ENCODE measurements at places on chromosomes 4 and X. TPM values are rescaled to one million over a fixed set of nuclear protein-coding genes. Genes with fewer than 3 reads are reported as not detected.

LARP1B gene
- total RNA-seq, result 44.5 TPM

HELT gene
- total RNA-seq, result not detected

ANAPC10 gene
- total RNA-seq, result 43.0 TPM

ZNF182 gene
- 6.5 TPM for total RNA-seq

ATP2B3 gene
- total RNA-seq, result 5.6 TPM

DNA sequence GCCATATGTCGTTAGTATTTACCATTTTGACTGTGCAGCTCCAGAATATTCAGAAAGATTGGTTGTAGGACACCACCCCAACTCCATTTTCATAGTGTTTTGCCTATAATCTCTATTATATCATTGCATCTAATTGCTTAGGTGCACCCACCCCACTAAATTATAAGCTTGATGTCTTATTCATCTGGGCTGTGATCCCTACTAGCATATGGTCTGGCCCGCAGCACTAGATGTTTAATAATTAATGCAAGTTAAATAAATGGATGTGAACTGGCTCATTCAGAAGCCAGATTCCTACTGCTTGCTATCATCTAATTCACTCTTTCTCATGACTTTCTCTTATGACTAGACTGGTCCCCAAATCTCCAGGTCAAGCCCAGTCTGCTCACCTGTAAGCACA lies 143.5 kb downstream of the RELL1 start:
- DNase-seq, result no peak

GRCh38 chrX:112812741-112813140 lies 27.9 kb downstream of the AMOT start:
- DNase-seq, result no peak

- no peak for DNase-seq
Measured at GRCh38 chrX:44974451-44974850, 101.5 kb downstream of the KDM6A start.

- DNase-seq, result no peak
Measured at GRCh38 chr4:126898815-126899214, 733.9 kb upstream of the INTU start.

DNA sequence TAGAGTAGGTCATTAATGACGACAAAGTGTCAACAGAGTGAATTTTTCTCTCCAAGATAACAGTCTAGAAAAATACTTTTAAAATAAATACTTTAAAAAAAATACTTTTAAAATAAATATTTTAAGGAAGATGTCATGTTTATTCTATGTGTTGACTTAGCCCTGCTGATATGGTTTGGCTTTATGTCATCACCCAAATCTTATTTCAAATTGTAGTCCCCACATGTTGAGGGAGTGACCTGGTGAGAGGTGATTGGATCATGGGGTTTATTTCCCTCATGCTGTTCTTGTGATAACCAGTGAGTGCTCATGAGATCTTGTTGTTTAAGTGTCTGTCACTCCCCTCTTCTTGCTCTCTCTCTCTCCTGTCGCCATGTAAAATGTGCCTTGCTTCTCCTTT lies 754.9 kb upstream of the SLIT2 start:
- no peak for DNase-seq

DNA sequence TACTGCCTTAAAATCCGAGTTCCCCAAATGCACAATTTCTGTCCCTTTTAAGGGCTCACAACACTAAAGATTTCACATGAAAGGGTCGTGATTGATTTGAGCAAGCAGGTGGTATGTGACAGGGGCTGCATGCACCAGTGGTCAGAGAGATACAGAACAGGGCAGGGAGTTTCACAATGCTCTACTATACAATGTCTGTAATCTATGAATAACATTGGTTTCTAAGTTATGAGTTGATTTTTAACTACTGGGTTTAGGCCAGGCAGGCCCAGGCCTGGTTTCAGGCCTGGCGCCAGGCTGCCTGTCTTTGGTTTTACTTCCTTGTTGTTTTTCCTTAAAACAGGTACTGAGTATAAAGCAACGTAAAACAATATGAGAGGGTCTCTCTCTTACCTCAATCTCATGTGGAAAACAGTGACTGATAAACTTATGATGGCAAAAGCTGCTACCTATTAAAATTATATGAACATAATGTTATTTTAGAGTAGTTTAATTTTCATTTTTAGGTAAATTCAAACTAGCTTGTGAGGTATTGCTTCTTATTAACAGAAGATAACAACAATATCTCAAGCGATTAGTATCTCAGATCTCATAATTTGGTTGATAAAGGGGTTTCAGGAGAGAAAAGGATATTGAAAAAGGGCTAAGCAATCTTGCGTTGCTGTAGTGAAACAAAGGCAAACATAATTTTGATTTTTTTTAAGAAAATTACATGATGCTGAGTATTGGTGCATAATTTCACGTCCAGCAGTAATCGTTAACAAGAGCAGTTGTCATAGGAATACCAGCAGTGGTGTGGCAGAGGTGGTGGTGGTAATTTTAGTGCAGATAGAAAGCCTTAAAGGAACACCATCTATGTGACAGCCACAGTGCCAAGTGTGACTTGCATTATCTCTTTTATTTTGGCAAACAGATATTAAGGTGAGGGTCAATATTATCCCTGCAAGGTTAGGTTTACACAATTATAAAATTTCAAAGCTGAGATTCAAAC lies 944.4 kb upstream of the GRID2 start:
- DNase-seq, result no peak

DNA sequence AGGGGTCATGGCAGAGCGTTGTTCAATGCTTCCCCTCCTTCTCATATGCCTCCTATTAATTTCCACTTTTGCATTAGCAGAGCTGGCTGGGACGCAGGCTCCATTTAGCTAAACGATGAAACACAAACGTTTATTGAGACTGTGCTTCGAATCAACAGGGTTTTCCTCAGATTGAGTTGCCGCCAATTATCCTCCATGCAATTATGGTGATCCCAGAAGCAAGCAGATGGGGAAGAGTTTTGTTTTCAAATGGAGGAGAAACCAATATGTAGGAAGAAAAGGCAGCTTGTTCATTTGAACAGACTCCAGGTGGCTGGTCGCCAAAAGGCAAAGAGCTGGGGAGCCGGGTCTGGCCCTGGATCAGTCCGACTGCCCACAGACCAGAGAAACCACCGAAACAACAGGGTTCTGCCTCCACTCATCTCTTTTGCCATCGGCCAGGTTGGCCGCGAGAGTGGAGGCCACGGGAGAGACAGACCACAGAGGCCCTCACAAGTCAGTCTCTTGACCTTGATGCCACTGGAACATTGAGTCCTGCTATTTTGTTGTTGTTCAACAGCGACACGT lies 184.8 kb downstream of the GBA3 start:
- DNase-seq, result no peak

DNA sequence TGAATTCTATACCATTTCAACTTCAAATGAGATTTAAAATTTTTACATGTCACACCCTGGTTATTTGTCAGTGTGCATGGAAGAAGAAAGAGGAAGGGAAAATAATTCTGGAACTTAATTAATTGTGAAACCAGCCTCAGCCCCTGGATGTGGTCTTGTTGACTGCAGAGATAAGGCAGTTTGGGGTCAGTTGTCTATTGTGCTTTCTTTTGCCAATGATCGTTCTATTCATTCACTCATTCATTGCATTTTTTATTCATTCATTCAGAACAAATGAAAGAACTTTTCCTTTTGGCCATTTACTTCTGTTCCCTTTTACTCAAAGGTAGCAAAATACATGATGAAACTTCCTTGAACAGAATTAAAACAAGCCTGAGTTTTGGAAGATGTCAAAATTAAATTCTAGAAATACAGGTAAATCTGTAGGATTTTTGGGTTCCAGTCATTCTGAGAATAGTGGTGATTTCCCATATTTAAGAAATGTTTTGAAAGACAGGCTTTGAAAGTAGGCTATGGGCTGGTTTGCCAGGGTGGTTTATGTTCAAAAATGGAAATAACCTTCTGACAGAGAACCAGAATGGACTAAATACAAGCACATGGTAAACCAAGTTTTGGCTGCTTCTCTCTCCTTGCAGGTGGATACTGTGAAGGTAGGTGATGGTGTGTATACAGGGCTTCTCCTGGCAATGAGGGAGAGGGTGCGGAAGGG lies 35.7 kb downstream of the PARM1 start:
- DNase-seq, result no peak

DNA sequence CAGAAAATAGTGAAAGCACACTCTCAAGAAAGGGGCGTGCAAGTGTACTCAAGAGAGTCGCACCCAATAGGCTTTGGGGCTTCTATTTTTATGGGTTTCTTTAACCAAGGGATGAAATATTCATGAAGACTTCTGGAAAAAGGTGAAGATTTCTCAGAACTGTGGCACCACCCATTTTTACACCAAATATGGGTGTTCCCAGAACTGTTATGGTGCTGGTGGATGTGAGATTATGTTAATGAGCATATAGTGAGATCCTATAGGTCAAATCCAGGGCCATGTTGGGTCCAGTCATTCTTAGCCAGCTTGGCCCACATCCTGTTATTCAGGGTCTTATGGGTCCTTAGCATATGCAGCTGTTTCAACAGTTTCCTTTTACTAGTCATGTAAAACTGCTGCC lies 61.0 kb upstream of the SMIM10 start:
- DNase-seq, result no peak

DNA sequence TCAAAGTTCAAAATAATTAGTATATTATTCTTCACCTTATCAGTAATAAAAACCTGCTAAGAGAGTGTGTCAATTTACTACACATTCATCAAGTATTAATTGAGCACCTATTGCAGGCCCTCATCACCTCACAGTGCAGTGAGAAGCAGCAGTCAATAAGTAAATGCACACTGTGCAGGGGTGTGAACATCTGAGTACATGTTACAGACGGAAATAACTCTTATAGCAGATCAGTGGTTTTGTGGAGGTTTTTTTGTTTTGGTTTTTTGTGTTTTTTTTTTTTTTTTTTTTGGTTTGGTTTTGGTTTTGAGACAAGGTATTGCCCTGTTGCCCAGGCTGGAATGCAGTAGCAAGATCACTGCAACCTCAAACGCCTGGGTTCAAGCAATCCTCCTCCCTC lies 20.3 kb downstream of the KLF3 start:
- no peak for DNase-seq

DNA sequence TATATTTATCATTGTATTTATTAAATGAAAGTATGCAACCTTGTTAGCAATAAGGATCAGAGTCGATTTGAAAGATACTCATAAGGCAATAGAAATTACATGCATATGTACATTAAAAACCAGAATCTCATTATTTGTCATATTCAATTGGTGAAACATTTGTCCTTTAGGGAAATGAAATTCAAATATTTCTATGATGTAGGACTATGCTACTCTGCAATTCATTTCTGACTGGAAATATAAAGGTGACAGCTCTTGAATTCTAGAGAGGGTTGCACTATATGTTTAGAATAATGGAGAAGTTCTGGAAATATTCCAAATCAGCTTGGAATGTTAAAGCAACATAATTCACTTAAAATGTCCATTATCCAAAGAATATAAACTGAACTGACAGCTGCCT lies 1519.8 kb downstream of the ARAP2 start:
- no peak for DNase-seq

GRCh38 chrX:41889317-41890025 lies 33.9 kb downstream of the CASK start:
- DNase-seq, result no peak

DNA sequence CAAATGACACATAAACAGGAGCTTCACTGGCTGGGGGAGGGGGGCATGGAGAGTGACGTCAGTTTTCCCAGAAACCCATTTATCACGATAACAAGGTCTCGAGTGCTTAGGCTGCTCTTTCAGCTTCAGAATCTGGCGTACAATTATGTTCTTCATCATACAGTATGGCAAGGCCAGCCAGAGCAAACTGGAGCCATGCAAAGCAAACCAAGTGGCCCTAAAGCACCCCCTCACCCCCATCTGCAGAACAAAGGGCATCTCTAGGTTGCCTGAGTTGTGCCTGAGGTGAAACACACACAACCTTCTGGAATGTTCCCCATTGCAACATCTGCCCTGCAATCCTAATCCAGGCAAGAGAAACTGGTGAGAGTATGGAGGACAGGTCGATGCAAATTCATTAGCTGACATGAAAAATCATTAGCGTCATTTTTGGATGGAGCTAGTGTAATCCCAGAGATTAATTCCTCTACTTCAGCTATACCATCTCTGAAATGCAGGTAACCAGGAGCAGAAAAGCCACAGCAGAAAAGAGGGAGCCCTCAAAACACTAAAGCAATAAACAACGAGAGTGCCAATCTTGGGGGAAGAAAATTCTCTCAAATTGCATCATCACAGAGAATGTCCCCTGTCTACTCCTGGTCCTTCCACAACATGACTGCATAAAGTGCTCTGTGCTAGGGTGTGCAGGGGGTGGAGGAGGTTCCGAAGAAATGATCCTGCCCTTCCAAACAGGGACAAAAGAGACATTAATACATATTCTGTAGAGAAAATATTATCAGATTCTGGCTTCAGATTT lies 1.8 kb downstream of the SEPTIN6 start:
- DNase-seq, result no peak

GRCh38 chr4:52173470-52174045 lies 122.5 kb downstream of the SPATA18 start:
- no peak for DNase-seq

DNA sequence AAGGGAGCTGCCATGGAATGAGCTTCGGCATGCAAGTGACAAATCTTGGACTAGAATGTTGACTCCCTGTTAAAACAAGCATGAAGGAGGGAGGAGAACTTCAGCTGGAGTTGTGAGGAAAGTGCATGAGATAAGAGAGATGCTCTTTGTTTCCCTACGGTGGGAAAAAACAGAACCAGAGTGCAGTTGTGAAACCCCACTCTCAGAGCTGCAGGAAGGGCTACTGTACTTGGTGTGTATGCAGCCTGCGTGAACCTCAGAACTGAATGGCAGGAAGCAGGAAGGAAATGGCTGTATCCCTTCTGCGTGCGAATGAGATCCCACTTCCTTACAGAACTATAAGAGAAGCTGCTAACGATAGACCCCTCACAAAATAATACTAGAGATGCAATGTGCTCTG lies 57.2 kb downstream of the EGF start:
- no peak for DNase-seq

- DNase-seq, result no peak
Measured at GRCh38 chr4:24856586-24856985, 56.3 kb downstream of the CCDC149 start.

- DNase-seq, result no peak
Measured at GRCh38 chrX:25721564-25721963, 416.6 kb upstream of the MAGEB18 start.

GRCh38 chr4:26420913-26421312 lies 69.4 kb downstream of the CCKAR start:
- no peak for DNase-seq

DNA sequence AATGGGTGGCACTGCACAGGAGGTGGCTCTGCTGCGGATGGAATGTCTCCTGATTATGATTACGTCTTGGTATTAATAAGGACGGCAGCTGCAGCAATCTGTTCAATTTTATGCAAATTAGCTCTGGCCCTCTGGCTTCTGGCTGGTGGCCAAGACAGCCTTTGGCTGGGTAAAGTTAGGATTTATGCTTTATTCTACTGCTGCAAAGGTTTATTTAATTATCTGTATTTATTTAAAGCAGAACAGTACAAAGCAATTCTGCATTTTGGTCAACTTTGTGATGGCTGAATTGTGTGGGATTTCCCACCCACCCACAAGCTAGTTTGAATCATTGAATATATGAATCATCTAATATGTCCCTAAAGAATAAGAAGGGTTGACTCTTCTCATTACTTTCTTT lies 745.6 kb upstream of the FAM241A start:
- no peak for DNase-seq

Data from cerebellum (tissue), 4 donors.